ENCODE measurements at places on chromosomes 5 and 9.
A peak's percentile ranks its signal among the peaks of the same experiment; 100 is the strongest.

- no peak for DNase-seq
Measured at GRCh38 chr9:536597-537511, 304.6 kb upstream of the DMRT1 start.

DNA sequence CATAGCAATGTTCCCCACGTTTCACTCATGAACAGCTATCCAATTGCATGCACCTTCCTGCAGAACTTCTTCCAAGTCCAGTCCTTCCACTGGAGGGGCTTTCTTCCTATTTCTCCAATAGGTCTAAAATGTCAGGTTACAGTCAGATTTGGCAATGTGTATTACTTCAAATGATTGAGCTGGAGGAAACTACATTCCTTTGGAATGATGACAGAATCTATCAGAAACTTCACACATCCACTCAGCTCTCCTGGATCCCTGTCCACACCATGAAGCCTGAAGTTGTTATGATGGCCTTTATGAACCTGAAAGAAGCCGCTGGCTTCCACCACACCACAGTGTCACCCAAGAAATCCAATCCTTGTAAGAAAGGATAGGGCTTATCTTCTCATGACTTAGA lies 32.2 kb downstream of the FBXW2 start:
- no peak for DNase-seq

DNA sequence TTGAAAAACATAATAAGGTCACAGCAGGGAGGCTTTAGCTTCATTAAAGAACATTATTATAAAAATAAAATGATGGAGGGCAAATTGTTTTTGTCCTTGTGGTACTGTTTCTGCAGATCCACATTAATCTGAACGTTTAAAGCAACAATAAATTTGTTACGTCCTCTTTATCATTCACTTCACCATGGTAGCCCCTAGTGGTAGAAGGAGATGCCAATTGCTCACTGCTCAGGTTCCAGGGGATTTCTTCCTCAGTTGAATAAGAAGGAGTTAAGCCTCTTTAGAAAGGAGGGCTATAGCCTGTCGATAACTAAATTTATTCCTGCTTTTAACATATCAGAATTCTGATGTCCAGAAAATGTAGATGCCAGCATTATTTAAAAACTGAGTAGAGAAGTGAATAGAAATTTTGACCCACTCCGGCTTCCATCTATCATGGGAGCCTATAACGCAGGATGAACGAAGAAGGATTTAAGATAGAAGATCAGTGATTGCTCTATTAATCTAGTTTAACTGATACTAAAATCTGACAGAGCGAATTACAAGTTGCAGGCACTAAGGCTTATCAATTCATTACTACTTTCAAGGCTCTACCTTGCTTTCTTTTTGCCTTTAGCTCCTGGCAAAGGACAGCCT lies 692.3 kb downstream of the PTPRD start:
- peak; percentile 7 for DNase-seq

- DNase-seq = no peak
Measured at GRCh38 chr5:169225830-169226356, 75.0 kb downstream of the SLIT3 start.

- no peak for DNase-seq
Measured at GRCh38 chr5:39661026-39661779, 236.4 kb upstream of the DAB2 start.

Measured in AML-193 (cell line).